Kidney capillary endothelial cell (primary cell): ENCODE measurements at places on chromosomes 16 and 17.

DNA sequence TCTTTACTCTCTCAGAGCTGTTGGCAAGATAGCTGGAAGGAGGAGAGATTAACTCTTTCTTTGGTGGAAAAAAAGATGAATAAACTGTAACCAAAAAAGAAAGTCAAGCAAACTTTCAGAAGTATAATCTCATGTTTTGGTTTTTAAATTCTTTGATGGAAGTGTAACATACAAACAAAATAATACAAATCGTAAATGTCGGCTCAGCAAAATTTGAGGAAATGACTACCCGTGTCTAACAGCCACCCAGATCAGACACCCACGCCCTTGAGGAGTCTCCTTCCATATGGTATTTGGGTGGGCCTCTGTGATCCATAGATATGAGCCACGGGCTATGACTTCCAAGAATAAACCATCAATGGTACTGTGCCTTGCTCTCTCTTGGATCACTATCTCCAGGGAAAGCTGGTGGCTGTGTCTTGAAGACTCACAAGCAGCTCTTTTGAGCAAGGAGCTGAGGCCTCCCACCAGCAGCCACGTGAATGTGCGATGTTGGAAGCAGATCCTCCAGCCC, 9.6 kb upstream of the CD300C start:
- DNase-seq: no peak

- DNase-seq: no peak
Observed at GRCh38 chr16:85281181-85281580, 168.9 kb upstream of the CIBAR2 start.

DNA sequence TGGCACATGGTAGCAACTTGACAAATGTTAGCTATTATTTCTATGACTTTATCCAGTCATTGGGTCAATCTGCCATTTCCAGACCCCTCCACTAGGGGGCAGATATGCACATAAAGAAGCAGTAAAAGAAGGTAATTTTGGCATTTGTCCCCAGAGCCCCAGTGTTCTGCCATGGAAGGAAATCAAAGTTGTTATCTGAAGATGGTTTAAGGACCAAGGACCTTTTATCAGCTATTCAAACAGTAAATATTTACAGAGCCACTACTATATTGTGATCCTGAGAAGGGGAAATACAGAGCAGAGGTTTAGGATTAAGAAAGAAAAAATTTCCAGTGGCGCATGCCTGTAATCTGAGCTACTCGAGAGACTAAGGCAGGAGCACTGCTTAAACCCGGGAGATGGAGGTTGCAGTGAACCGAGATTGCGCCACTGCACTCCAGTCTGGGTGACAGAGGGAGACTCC, 20.0 kb downstream of the TRAF4 start:
- DNase-seq: peak; percentile 74

GRCh38 chr17:81616877-81617276, 20.0 kb downstream of the NPLOC4 start:
- DNase-seq: no peak

DNA sequence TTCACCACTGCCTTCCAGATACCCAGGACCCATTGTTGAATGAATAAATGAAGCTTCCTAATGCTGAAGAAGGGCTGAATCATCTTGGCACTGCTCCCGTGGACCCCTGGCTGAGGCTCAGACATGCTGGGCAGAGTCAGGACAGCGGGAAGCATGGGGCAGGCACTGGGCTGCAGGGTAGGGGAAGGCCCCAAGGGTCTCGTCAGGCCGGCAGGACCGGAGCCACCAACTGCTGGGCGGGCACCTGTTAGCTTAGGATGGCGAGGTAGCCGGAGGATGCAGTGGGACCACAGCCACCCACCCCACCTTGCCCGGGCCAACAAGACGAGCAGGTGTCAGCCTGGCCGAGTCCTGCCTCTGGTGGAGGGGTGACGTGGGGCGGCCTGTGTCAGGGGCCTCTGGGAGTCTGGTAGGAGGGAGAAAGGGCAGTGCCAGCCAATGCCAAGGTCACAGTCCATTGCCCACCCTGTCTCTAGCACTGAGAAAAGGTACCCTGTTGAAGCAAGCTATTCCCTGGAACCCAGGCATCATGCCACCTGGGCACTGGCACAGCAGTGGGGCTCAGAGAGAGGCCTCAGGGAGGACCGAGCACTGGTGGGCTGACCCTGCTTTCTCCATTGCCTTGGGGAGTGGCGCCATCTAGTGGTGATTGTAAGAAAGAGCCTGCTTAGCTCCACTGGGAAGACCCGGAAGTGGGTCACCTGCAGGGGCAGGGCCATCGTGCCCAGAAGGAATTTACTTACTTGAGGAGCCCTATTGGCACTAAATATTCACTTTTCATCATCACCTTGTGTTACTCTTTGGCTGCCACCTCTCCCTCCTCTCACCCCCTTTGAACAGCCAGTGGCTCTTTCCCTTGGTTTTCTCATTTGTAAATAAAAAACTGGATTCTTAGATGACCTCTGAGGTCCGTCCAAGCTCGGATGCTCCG, 3.0 kb upstream of the DLX3 start:
- peak; percentile 81 for DNase-seq

DNA sequence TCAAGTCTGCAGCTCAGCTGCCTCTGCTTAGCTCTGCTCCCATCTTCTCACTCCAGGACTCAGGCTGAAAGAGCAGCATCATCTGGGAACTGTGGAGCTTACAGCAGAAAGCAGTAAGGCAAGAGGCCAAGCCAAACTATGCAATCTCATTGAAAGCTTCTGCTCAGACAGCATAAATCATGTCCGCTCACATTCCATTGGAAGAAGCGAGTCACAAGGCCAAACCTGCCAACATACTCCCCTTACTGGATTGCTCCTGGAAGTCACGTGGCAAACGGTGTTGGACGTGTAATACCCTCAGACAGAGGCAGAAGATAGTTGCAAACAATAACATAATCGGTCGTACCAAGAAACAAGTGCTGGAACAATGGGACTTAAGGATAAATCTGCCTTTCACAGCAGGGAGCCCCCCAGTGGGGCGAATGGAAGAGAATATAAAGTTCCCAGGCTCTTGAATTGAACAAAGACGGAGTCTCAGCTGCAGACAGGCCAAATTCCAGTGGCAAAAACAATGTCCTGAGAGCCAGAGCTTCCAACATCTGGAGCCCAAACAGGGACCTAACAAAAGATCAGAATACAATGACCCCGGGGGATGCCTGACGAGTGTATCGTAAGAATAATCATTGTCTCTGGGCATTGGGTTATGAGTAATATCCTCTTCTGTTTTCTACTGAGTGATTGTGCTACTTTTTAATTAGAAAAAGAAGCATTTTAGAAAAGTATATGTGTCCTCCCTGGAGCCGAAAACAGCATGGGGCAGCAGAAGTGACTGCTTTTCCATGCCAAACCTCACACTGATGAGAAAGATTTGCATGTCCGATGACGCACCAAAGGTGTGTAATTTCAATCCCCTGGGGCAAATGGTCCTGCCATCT, 68.4 kb downstream of the CMC2 start:
- peak; percentile 92 for DNase-seq

- DNase-seq: no peak
Observed at GRCh38 chr17:79224476-79224875, 149.9 kb downstream of the ENGASE start.

DNA sequence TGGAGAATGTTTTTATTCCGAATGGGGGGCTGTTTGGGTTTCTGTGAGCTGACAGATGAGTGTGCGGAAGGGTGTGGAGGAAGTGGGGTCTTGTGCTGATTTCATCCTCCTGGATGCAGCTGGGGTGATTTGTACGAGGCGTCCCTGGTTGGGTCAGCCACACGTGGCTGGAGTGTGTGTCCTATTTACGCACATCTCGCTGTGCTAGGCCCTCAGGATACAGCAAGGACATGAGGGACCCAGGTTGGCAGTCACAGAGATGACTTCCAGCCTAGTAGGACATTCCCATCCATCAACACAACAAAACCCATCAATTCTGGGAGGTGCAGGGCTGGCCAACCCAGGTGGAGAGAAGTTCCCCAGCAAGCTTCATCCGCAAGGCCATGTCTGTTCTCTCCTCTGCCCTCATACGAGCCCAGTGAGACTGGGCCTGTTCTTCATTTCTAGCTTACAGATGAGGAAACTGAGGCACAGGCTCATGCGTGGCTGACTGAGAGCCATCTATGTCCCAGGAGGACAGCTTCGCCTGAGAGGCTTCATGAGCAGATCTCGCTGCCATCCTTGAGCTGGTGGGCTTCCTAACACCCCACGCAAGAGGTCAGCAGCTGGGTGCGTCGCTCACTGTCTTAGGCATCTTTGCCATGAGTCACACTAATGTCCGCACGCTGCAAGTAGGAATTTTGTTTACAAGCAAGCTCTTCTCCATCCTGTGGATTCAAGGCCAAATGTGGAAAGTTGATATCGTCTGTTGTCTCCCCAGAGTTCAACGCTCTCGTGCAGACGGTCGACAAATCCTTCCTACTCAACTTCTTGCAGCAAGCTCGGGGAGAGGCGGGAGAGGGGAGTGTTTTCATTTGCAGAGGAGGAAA, 24.4 kb downstream of the IRF8 start:
- DNase-seq: no peak

- no peak for DNase-seq
Observed at GRCh38 chr16:77785373-77785764, 3.0 kb upstream of the VAT1L start.

GRCh38 chr17:69492410-69493071, 78.0 kb downstream of the MAP2K6 start:
- DNase-seq: no peak

DNA sequence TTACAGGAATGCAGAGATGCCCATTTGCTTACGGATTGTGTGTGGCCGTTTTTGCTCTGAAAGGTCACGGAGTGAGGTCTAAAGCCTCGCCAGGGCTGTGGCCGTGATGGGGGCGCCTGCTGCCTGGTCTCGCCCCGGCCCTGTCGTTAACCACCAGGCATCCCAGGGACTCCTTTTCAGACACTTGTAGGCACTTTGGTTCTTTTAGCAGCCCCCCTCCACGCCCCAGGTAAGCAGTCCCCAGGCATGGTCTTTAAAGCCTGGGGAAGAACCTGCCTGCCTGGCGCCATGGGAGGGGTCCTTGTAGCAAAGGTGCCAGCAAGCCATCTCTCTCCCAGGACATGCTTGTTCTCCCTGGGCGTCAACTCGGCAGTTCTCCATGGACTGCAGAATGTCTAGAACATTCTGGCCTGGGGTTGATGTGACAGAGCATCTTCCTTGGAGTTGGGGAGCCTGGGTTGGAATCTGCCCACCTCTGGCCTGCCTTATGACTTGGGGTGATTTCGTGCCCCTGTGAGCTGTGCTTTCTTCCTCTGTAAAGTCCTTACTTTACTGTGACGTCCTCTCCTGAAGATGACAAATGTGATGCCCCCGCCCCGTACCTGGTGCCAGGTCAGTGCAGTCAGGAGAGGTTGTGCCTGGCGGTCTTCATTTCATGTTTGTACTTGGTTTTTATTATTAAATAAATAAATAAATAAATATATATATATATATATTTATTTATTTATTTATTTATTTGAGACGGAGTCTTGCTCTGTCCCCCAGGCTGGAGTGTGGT, 5.4 kb downstream of the KCTD5 start:
- DNase-seq: no peak

- no peak for DNase-seq
Observed at GRCh38 chr17:17548044-17548443, 43.5 kb downstream of the PEMT start.

- no peak for DNase-seq
Observed at GRCh38 chr16:79265701-79266100, 334.8 kb downstream of the MAF start.

DNA sequence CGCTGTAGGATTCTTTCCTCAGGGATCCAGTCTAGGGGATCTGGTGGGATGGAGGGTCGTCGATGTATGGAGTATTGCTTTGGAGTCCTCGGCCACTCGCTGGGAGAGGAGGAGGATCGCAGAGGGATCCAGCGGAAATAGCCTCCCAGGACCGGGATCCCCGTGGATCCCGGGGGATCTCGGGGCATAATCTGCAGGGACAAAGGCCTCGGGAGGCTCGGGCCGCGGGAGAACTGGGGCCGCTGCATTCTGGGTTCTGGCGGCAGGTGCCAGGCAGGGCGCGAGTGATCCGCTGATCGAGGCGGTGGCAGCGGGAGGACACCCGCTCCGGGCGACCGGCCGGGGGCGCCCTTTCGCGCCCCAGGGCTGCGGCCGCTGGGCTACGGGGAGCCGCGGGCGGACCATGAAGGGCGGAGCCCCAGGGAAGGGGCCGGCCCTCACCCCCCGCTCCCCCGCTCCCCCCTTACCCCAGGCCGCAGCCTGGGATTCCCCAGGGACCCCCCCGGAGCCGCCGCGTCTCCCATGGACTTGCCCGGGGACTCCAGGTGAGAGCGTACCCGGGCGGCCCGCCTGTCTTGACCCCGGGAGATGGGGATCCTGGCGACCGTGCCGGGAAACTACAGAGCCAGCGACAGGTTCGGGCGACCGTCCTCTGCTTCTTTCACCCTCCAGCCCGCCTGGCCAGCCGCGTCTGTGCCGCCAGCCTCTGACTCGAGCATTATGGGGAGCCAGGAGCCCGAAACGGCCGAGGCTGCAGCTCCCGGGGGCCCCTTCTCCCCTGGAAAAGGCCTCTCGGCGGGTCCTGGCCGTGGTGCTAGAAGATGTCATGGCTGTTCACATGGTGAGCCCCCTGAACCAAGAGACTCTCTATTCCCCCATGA, 604 bp downstream of the PRR14 start:
- DNase-seq: peak; percentile 66

- DNase-seq: no peak
Observed at GRCh38 chr16:52597772-52598483, 51.0 kb upstream of the TOX3 start.

DNA sequence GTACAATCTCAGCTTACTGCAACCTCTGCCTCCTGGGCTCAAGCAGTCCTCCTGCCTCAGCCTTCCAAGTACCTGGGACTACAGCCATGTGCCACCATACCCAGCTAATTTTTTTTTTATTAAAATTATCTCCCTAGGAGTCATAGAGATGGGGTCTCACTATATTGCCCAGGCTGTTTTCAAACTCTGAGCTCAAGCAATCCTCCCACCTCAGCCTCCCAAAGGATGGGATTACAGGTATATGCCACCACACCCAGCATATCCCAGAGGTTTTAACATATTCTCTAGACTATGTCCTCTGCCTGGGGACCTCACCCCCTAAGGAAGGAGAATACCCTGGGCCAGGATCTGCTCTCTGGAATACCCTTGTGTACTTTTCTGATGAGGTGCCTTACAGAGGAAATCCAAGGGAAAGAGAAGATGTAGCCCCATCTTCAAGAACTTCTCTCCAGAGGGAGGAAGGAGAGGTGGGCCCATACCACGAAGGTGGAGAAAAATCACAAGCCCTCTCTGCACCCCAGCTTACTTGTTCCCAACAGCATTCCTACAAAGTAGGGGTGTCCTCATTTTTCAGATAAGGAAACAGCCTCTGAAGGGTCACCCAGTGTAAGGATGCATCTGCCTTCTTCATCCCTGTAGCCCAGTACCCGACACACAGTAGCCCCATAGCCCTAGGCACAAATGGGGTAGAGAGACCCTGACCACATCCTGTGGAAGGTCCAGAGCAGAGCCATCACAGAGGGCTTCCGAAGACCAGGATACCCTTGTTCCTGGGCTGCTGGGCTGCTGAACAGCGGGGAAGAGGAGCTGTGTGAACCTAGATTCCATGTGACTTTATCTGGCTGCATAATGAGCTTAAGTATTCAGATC, 151.6 kb downstream of the SOCS1 start:
- DNase-seq: no peak

GRCh38 chr17:2707721-2708584, 3.6 kb downstream of the CLUH start:
- DNase-seq: no peak
